ENCODE measurements at places on chromosomes 5 and 9.

DNA sequence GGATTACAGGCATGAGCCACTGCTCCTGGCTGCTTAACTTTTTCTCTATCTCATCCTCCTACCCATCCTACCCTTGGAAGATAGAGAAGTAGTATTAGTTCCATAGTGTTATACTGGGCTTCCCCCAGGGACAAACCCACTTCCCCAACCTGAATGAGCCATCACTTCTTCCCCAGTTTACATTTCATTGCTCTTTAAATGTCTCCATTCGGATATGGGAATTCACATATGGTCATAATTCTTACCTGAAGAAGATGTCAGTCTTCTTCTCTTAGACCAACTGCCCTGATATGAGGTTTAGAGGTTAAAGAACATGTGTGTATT, 1.9 kb downstream of the CD274 start:
- DNase-seq: no peak

DNA sequence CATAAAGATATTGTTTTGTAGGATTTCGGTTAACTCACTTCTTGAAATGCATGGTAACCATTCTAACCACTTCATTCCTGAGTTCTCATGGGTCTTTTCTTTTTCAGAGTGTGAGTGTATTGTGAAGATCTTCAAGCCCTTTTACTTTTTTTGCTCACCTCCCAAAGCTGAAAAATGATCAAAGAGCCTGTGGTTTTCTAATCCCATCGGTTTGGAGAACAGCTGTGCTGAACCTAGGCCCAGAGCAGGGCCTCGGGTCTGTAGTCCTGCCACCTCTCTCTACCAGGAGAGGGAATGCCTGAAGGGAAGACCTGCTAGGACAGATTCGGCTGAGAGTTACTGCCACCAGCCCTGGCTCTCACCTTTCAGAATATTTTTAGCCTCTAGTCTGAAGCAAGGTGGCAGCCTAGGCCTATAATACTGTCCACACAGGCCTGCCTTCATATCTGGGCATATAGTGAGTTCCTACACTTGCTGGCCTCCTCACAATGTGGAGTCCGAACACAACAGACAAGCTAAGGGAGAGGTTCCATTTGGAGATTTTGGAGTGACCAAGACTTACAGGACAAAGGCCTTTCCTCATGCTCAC, 13.8 kb downstream of the RGMB start:
- DNase-seq: no peak

DNA sequence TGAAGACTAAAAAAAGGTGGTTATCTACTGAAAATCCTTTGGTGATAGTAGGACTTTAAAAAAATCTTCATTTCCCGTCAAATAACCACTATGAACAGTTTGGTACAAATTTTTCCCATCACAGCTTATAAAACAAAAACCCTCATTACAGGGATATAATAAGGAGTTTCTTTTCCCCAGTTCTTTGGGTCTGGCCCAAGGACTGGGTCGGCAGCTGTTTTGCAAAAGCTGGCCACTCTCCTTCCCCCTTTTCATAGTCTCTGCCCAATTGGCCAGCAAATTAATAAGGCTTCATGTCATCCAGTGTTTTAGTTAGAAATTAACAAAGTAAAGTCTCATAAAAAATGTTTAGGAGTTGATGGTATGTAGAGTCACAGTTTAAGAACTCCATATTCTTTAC, 47.0 kb upstream of the PDE8B start:
- DNase-seq: no peak

DNA sequence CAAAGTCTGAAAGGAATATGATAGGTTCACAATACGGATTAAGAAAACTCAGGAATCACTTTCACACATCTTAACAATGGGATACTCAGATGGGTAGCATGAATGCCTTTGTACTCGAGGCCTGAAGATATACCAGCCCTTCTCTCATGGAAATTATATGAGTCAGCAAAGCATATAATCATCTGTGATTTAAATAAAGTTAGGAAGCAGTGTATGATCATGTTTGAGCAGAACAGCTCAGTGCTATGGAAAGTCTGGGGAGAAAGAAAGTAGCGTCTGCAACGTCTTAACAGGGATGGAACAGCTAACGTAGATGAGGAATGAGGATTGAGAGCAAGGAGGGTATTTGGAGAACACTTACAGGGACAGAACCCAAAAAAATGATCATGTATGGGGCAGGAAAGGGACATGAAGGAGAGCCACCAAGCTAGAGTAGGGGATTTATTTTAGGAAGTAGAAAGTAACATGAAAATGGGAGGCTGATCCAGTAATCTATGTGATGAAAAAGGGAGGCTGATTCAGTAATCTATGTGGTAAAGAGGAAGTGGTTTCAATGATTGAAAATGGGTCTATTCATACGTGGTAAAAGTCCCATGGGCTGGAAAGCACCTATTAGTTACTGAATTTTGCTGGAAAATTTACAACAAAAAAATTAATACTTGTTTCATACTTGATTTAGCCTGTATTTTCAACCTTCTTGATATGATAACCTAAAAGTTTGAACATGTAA, 85.9 kb downstream of the GNA14 start:
- no peak for DNase-seq

- no peak for DNase-seq
Measured at GRCh38 chr5:15798006-15798405, 298.0 kb downstream of the FBXL7 start.

GRCh38 chr9:120567081-120567480, 12.9 kb downstream of the CDK5RAP2 start:
- no peak for DNase-seq

DNA sequence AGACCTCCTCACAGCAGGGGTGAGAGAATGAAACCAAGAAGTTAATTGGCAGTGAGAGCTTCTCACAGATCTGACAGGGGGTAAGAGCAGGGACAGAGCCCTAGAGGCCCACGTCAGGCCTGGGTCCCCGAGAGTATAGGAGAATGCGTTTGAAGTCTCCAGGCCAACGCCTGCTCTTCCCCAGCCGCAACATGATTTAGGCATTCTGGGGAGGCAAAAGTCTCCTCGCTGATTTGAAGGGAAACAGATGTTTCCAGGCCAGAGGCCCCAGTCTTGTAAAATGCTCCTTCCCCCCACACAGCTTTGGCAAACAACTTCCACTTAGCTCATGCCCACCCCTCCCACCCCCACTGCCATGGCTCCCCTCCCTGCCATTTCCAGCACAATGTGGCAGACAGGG, 239.2 kb upstream of the TRIM32 start:
- no peak for DNase-seq

- no peak for DNase-seq
Measured at GRCh38 chr9:131625508-131625787, 80.1 kb downstream of the PRRT1B start.

DNA sequence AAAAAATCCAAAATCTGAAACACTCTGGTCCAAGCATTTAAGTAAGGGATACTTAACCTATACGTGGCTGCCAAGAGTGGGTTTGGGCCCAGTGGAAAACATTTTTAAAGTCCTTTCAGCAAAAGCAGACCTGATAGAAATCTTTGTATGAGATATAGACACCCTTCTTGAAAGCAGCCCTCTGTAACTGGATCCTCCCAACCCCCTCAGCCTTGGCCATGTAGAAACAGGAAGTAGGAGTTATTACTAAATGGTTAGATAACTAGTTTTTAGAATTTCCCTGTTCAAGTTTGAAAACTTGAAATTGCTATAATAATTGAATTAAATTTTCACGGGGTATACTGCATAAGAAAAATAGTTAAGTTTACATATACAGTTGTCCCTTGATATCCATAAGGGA, 111.3 kb upstream of the PCA3 start:
- no peak for DNase-seq

Data from retina (tissue), 1 donor.